ENCODE measurements at places on chromosomes 12 and 14.
A peak's percentile ranks its signal among the peaks of the same experiment; 100 is the strongest.

- DNase-seq = peak; percentile 68
These were observed 43.7 kb downstream of the KDM2B start for GRCh38 chr12:121536899-121537813.

DNA sequence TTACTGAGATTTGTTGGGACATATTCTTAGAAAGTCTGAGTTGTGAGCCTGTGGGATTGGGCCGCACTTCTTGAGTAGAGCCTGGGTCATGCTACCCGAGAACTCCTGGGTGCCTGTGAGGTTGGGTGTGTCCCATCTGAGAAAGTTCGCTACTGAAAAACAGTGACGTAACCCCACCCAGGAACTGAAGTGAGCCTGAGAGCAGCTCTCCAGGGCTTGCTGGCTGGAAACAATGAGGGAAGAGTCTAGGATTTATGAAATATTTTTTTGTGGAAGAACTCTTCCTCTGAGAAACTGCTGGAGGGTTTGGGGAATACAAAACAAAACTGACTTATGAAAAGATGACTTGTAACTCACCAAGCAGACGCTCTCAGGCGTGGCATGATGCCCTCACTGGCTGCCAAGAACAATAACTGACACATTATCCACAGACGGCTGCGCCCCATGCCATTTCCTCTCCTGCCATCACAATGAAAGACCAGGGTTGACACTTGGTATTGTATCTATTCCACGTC is 69.2 kb downstream of the RASSF3 start:
- DNase-seq = peak; percentile 72

- no peak for DNase-seq
These were observed 281.9 kb upstream of the NAV3 start for GRCh38 chr12:77548797-77549196.

DNA sequence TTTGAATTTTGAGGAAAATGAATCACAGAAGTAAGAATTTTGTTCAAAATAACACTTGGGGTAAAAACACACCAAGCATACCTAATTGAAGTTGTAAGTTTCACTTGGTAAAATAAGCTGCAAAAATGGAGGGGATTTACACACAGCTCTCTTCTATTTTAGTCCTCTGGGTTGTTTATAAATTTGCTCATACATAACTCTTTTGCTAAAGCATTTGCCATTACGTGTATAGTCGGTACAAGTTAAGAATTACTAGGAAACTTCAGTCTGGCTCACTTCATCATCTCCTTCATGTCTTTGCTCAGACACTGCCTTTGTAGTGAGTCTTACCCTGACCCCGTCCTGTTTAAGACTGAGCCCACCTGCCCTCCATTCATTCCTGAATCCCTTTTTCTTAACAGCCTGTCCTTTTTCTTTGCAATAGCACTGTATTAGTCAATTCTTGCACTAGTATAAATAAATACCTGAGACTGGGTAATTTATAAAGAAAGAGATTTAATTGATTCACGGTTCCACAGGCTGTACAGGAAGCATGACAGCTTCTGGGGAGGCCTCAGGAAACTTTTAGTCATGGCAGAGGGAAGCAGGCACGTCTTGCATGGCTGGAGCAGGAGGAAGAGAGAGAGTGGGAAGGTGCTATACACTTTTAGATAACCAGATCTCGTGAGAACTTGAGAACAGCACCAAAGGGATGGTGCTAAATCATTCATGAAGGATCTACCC is 451.1 kb downstream of the PCNX1 start:
- DNase-seq = peak; percentile 28

- DNase-seq = no peak
These were observed 34.8 kb downstream of the KCNK13 start for GRCh38 chr14:90096566-90096965.

DNA sequence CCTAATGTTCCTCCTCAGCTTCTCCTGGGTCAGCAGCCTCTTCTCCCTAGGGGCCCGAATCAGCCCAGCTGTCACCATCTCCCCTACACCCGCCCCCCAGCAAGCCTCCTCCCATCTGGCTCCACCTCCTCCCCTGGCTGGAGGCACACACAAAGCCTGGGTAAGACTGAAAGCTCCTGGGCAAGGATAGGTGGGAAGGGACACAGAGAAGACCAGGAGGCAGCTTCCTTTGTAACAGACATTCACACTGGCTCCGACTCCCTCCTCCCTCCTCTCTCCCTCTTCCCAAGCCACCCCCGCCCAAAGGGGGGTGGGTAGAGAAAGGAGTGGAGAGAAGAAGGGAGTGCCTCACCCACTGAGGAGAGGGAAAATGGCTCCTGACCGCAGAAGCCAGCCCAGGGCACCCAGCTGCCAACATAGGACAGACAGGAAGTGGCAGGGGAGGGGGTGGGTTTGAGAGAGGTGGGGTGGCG is 4.0 kb downstream of the CHD4 start:
- peak; percentile 60 for DNase-seq

- no peak for DNase-seq
These were observed 352.7 kb downstream of the AEBP2 start for GRCh38 chr12:19792028-19792427.

- DNase-seq = no peak
These were observed 41.6 kb downstream of the ITPR2 start for GRCh38 chr12:26791301-26791791.

DNA sequence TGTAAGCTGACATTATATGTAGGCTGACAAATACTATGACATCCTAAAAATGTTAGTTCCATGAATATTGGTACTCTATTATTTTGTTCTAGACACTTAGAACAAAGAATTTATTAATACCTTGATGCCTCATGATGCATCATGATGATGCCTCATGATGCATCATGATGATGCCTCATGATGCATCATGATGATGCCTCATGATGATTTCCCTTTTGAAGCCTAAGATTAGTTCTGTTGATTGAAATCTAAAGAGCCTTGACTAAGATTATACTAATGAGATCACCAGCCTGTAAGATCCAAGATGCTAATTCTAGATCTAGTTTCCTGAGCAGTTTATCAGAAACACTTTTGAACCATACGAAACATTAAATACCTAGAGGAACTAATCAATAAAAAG is 4.6 kb upstream of the CEP128 start:
- DNase-seq = no peak

DNA sequence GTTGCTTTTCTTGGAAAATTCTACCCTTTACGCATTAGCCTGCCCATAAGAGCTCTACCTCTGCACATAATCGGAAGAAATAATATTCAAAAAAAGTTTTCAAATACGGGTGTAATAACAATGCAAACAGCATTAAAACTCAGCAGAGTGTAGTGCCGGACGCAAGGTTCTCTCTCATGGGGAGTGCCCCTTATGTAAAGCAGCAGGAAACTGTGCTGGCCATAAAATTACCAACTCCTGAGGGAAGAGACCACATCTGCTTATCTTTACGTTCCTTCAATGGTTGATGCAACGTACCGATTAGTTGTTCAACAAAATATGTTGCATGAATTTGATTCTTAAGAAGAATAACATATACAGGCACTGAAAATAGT is 118.7 kb upstream of the TMCC3 start:
- peak; percentile 32 for DNase-seq

DNA sequence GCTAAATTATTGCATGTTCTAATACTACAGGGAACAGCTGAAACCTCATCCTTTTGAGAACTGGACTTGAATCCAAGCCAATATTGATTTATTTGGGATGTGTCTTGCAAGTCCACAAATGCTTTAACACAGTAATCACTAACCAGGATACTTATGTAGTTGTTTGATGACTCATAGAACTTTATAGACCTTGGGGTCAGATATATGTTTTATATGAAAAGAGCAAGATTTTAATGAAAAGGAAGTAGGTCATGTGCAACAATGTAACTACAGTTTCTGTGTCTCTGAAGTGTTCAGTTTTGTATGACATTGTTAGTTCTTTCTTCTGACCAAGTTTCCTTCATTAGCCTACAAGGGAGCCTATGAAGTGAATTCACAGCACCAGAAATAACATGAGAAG is 352.0 kb downstream of the ZFP36L1 start:
- no peak for DNase-seq

GRCh38 chr14:84127495-84127894 is 1402.4 kb upstream of the FLRT2 start:
- DNase-seq = no peak

GRCh38 chr12:49923035-49923644 is 19.4 kb upstream of the FAIM2 start:
- no peak for DNase-seq

GRCh38 chr12:111673503-111673902 is 12.3 kb downstream of the BRAP start:
- DNase-seq = no peak

- DNase-seq = no peak
These were observed 107.0 kb downstream of the VRK1 start for GRCh38 chr14:96904201-96904600.

- no peak for DNase-seq
These were observed 761.6 kb downstream of the LRFN5 start for GRCh38 chr14:42368234-42368633.

- no peak for DNase-seq
These were observed 85.4 kb upstream of the TMEM260 start for GRCh38 chr14:56494167-56494566.

- DNase-seq = no peak
These were observed 509.6 kb downstream of the FUT8 start for GRCh38 chr14:65922142-65922541.

GRCh38 chr12:57441846-57442427 is 7.4 kb downstream of the INHBC start:
- no peak for DNase-seq

DNA sequence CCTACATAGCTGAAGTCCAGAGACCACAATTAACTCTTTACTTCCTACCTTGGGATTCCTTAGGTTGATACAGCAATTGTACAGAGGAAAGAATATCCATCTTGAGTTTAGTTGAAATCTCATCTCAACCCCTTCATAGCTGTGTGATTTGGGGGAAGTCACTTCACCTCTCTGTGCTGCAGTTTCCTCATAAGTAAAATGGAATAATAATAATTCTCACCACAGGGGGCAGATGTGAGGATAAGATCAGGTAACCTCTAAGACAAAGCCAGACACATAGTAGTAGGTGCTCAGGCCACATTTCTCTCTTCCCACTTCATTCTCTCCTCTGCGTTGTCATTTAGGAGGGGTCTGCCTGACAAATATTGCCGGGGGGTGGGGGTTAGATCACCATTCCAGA is 6.7 kb downstream of the FOXN4 start:
- no peak for DNase-seq

DNA sequence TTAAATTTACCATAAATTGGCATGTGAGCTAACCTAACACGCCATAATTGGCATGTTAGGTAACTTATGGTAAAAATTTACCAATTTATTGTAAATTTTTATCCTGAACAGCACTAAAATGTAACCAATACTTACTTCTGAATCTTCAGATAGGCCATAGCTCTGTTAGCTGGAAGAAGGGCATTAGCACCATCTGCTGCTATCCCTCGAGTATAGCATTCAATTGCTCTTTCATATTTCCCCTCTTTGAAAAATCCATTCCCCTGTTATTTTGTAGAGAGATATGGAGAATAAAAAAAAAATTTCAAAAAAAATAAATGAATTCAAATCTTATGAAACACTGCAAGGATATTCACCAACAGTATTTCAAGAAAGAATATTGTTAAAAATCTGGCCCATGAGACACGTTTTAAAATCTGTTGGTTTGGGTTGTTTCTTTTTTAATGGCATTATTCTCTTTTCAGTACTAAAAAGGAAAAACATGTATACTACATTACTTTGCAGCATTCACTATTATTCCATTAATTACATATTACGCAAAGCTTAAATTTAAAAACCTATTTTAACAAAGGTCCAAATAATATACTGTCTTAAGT is 19.1 kb downstream of the RPAP3 start:
- peak; percentile 57 for DNase-seq

DNA sequence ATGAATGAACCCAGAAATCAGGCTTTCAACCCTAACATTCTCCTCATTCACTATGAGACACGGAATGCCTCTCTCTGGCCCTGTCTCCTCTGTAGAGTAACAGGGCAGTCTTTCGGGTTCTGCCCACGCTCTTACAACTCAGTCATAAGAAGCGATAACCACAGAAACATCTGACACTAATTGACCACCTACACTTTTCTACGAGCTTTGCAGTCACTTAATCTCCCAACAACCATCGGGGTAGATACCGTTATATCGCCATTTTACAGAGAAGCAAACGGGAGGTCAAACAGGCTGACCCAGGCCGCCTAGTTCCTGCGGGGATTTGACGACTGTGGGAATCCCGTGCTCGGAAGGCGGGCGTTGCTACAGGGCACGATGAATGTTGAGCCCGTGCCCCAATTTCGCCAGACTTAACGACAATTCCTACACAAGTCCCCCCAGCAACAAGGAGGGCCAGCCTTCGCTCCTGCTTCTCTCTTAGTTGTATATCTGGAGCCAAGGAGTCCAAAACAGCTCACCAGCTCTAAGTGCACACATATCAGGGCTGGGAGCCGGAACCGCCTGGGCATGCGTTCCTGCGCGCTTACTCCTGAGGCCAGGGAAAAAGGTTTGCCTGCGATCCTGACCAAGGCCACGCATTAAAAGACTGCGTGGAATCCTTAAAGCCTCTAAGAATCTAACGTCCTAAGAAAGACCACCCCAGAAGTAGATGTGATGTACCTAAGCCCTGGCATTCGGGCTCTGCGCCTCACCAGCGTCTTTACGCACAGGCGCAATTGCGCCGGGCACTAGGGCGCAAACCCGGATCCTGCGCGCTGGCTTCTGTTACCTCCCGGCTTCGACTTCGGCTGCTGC is 38.7 kb upstream of the TBX5 start:
- DNase-seq = no peak

- no peak for DNase-seq
These were observed 191.1 kb downstream of the GRIN2B start for GRCh38 chr12:13790317-13790716.

GRCh38 chr12:122966743-122967550 is 684 bp upstream of the ABCB9 start:
- no peak for DNase-seq

- no peak for DNase-seq
These were observed 70.6 kb upstream of the ESRRB start for GRCh38 chr14:76305268-76305826.

- no peak for DNase-seq
These were observed 24.1 kb upstream of the NRDE2 start for GRCh38 chr14:90355540-90356518.

GRCh38 chr14:71138448-71139293 is 231.4 kb downstream of the PCNX1 start:
- DNase-seq = peak; percentile 67

DNA sequence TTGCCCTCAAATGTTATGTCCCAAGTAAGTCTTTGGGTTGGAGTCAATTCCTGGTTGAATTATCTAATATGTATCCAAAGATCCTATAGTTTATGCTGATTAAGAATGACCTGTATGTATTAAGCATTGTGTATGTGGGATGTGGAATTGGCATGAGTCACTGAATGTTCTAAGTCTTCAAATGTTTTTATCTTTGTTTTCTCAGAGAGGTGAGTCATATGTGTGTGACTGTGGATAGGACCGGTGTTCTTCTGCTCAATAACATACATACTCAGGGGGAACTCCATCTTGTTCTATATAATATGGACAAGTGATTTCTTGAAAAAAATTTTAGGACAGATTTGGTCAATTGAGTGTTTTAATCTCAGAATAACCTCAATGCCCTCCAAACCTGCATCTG is 57.9 kb downstream of the NAV3 start:
- no peak for DNase-seq

GRCh38 chr12:111444925-111445725 is 39.4 kb downstream of the SH2B3 start:
- DNase-seq = peak; percentile 97

- no peak for DNase-seq
These were observed 23.9 kb upstream of the TEX22 start for GRCh38 chr14:105374389-105374788.
